ENCODE measurements at places on chromosomes 3 and 15.

GRCh38 chr3:169117264-169117663 lies 546.2 kb downstream of the MECOM start:
- no peak for DNase-seq

GRCh38 chr15:59294574-59295260 lies 78.0 kb downstream of the MYO1E start:
- DNase-seq, result peak; percentile 98

GRCh38 chr3:59310736-59311135 lies 260.9 kb upstream of the CFAP20DC start:
- no peak for DNase-seq

DNA sequence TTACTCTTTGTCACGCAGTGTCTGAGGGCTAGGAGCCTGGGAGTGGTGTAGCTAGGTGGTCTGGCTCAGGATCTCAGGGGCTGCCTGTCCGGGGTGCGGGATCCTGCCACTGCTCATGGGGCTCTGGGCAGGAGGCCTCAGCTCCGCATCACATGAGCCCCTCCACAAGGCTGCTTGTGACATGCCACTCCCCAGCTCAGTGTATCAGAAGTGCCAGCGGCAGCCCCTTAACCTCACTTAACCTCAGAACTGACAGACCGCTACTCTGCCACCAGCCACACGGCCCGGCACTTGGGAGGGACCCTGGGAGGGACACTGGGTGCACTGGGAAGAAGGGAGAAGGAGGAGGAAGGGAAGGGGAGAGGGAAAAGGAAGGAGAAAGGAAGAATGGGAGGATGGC lies 87.9 kb downstream of the FBLN2 start:
- DNase-seq, result no peak

- no peak for DNase-seq
These were observed 53.0 kb upstream of the SNRPA1 start for GRCh38 chr15:101348015-101348414.

DNA sequence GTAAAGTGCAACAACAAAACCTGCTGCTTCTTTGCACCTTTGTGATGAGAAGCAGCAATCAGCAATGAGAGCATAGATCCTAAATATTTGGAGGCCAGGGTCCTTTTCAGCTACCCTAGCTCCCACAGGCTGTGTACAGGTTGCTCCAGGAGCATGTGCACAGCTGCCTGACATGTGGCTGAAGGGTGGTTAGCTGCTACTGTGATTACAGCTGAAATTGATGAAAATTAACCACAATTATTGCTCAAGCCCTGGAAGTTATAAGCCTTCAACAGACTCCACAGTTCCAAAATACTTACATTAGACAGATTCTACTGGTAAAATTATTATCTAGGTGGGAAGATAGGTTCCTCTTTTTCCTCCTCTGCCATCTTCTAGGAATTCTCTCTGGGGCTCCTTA lies 28.5 kb downstream of the COMMD2 start:
- no peak for DNase-seq

DNA sequence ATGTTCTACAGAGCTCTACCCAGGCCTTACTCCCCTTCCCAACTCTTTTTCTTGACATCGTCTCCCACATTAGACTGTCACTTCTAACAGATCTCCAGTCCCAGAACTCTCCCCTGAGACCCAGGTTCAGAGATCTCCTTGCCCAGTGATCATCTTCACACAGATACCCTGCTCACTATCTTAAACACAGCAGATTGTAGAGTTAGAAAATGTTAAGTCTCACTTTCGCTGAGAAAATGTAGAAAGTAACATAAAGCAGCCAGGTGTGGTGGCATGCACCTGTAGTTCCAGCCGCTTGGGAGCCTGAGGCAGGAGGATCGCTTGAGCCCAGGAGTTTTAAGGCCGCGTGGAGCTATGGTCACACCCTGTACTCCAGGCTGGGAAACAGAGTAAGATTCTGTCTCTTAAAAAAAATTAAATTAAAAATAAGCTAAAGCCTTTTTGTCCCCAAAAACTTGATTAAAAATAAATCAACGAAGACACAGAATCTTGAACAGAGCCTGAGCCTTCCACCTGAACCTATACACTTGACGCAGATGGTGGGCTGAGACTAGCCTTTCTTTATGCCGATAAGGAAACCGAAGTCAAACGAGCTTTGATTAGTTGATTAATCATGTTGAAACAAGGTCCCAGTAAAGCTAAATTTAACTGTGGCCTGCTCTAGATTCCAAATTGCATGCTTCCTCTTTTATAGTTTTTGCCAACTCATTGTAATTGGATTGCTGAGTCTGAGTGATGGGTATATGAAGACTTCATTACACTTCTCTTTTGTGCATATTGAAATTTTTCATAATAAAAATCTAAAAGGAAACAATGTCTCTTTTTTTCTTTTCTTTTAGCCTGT lies 31.3 kb upstream of the BLM start:
- DNase-seq, result no peak

DNA sequence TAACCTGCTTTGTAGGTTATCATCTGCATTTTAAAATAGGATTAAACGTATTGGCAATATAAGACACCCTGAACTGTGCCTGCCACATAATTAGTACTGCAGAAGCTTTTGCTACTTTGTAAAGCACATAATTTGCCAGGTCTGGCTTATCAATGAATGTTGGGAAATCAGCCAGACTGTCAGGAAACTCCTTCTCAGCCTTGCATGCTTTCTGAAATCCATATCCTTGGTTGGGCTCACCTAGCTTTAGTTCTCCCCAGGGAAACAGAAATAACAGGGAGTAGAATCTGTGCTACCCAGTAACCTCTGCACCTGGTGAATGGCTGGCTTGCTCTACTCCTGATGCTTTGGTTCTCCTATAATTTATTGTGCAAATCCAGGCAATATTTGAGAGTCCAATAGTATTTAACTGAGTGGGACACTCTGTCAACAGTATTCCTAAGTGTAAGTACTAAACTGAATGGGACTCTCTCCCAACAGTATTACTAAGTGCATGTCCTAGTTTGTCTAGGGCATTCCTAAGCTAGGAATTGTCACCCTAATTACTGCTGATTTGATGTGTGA lies 354.5 kb downstream of the WDR72 start:
- no peak for DNase-seq

GRCh38 chr3:45332493-45332892 lies 55.9 kb upstream of the LARS2 start:
- DNase-seq, result no peak

Data from fibroblast of skin of back (primary cell).